Esophagus mucosa (tissue), 1 donor: ENCODE measurements at places on chromosomes 7 and 10.

DNA sequence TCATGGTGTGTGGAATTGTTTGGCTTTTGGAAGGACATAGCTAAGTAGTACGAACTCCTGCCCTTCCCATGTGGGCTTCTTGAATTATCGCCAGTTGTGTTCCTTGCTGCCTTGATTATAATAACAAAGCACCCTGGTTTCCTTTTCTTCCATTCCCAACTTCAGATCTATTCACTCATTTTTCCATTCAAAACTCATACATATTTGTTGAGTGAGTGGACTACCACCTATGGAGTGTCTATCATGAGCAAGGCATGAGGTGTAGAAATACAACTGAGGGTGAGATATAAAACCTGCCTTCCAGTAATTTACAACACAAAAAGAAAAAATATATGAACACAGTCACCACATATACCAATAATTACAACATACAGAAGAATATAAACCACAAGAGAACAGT lies 4.9 kb upstream of the COL17A1 start:
- no peak for ATAC-seq

DNA sequence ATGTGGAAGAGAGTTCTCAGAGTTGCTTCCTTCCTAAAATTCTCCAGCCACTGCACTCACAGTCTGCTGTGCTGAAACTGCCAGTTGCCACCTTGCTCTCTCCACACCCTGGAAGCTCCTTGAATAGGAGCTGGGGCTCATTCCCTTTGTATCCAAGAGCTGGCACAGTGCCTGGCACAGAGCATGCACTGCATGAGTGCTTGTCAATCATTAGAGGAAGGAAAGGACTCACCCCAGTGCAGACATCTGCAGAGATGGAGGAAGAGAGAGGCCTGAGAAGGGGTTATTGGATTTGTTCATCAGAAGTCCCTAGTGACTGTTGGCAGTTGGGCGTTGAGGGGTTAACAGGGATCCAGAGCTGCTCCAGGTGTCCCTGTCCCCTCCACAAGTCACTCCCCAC lies 41.7 kb upstream of the DUSP5 start:
- peak; percentile 39 for ATAC-seq

- ATAC-seq = no peak
These were observed 54.3 kb upstream of the DPYSL4 start for GRCh38 chr10:132132421-132132841.

DNA sequence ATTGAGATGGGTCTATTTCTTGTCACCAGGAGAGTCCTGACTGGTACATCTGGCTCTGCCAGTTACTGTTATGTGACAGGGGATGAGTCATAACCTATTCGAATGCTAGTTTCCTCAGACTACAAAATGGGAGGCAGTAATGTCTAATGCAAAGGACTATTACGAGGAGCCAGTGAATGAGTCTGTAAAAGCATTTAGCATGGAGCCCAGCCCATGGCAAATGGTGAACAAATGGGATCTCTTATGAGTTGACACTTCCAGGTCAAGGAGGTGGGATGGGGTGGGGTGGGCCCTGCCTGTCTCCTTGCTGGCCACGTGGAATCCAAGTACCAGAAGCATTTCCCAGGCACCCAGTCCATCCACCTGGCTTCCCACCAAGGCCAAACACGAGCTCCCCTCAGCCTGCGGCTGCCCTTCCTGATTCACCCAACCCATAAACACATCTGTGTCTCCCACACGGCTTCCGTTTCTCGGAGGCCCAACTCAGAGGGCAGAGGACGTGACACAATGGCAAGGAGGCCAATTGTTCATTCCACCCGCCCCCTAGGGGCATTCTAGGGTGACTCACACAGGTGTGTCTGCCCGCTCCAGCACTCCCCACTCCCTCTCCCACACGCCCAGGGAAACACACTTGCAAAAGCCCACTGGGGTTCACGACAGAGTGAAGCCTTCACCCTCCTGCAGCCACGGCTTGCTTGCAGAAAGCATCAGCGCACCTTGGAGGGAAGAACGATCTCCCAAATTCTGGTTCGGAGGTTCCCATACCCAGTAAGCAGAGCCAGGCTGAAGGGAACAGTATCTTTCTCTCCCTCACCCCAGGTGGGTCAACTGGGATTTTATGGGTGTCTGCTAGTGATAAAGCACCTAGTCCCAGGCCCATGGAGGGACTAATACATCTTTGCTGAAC lies 109.8 kb downstream of the SH3PXD2A start:
- peak; percentile 84 for ATAC-seq

DNA sequence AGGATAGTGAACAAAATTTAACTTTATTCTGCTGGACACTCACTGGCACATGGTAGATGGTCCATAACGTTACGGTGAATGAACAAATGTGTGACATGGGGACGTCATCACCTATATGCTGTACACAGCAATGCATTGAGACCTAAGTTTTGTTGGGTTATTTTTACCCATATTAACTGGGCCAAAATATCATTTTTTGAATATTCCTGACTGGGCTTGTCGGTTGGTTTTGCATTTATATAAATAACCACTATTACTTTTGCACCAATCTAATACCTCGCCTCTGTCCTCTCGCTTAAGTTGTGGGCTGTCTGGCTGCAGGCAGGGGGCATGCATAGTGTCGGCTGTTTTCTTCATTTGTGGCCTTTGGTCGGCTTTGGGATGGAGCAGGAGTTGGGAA lies 161.7 kb downstream of the USP6NL start:
- no peak for ATAC-seq

DNA sequence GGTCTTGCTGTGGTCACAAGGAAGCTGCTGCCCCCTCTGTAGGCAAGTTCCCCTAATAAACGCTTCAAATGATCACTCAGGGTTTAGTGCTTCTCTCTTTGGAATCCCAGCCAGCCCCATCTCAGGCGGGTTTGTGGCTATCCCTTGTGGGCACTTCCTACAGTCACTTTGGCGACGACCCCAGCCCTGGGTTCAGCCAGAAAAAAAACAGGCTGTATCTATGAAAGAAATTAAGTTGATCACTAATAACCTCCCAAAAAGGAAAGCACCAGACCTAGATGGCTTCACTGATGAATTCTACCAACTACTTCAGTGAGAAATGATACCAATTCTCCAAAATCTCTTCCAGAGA lies 208.2 kb downstream of the MAD1L1 start:
- no peak for ATAC-seq

DNA sequence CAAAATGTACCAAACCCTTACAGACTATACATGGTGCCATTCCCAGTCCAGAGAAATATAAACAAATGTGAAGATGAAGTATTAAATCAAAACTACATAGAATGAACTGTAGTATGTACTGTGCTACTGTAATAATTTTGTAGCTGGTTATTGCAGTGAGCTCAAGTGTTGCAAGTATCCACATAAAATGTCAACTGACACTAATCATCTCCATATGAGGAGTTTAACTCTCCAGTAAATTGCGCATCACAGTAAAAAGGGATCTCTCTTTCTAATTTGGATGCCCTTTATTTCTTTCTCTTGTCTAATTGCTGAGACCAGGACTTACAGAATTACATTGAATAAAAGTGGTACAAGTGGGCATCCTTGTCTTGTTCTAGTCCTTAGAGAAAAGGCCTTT lies 165.5 kb downstream of the CPED1 start:
- no peak for ATAC-seq

DNA sequence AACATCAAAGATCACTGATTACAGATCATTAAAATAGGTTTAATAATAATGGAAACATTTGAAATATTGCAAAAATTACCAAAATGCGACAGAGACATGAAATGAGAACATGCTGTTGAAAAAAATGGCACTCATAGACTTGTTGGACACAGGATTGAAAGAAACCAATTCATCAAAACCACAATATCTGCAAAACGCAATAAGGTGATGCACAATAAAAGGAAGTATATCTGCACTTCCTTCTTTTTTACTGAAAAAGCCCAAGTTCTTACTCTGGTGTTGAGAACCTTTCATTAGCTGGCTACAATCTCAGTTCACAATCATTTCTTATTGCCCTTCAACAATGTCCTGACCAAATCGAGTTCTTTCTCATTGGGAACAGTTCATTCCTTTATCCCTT lies 28.7 kb downstream of the TMEM106B start:
- ATAC-seq = no peak

GRCh38 chr10:43863859-43864591 lies 215.3 kb upstream of the ZNF32 start:
- ATAC-seq = peak; percentile 53
